ENCODE measurements at places on chromosomes 1 and 21. TPM values are rescaled to one million over a fixed set of nuclear protein-coding genes. Genes with fewer than 3 reads are reported as not detected.
A peak's percentile ranks its signal among the peaks of the same experiment; 100 is the strongest.

The BSND gene
- total RNA-seq: not detected

The ANXA9 gene
- total RNA-seq: not detected

The OR2AK2 gene
- total RNA-seq: not detected

The SGIP1 gene
- total RNA-seq: not detected

The RNF186 gene
- total RNA-seq: not detected

The CFHR3 gene
- total RNA-seq: not detected

The RBP7 gene
- not detected for total RNA-seq

The OR2T11 gene
- not detected for total RNA-seq

GRCh38 chr1:46815133-46815532, 16.3 kb downstream of the CYP4B1 start:
- no peaks in the 10 kb centered on the region for H3K4me1 ChIP-seq
- H3K27me3 ChIP-seq: peaks cover 16% of the 10 kb centered on the region
- H3K36me3 ChIP-seq: peaks cover under 1% of the 10 kb centered on the region
- H3K4me3 ChIP-seq: no peak overlapping the region
- DNase-seq: no peak
- H3K27ac ChIP-seq: no peak overlapping the region

DNA sequence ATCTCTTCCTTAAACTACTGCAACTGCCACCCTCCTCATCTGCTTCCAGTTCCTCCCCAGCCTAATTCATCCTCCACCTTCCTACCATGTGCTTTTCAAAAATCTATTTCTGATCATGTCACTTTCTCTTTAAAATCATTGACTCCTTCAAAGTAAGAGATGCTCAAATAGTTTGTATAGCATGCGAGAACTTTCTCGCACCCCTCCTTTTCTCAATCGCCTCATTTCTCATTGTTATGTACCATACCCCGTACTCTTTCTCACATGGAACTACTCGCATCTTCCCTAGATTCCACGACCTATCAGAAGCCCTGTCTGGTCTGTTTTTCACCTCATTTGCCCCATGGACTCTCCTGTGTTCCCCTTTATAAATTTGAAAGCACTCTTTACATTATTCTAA, 238.2 kb downstream of the NRIP1 start:
- no peak for DNase-seq
- H3K27me3 ChIP-seq: no peaks in the 10 kb centered on the region
- no peaks in the 10 kb centered on the region for H3K4me1 ChIP-seq
- no peaks in the 10 kb centered on the region for H3K36me3 ChIP-seq
- H3K27ac ChIP-seq: no peak overlapping the region
- no peak overlapping the region for H3K4me3 ChIP-seq

GRCh38 chr21:45768011-45768739, 124.7 kb downstream of the PCBP3 start:
- DNase-seq: no peak
- no peak overlapping the region for H3K4me3 ChIP-seq
- no peaks in the 10 kb centered on the region for H3K27me3 ChIP-seq
- peaks cover 32% of the 10 kb centered on the region for H3K4me1 ChIP-seq

GRCh38 chr1:68230901-68231626, 1.3 kb downstream of the WLS start:
- peaks cover 21% of the 10 kb centered on the region for H3K4me1 ChIP-seq
- H3K27ac ChIP-seq: no peak overlapping the region
- H3K4me3 ChIP-seq: no peak overlapping the region
- DNase-seq: no peak

DNA sequence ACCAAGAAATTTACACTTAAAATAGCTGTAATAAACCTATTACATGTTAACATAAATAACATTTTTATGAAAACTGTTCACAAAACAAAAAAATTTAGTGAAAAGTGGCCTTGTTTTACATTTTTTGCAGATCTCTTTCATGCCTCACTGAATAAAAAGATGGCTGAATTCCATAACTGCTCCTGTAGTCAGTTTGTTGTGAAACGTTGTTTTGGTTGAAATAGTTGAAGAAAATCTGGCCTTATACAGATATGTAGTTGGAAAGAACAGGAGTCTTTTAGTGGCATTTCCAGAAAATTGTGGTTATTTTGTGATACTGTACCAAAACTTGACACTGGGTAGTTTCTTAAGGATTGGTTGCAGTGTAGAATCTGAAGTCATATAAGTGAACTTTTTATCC, 18.1 kb downstream of the ITSN1 start:
- no peak overlapping the region for H3K4me3 ChIP-seq
- H3K4me1 ChIP-seq: no peaks in the 10 kb centered on the region
- DNase-seq: no peak
- H3K27me3 ChIP-seq: no peaks in the 10 kb centered on the region
- H3K27ac ChIP-seq: no peak overlapping the region
- H3K36me3 ChIP-seq: no peaks in the 10 kb centered on the region

GRCh38 chr1:220884109-220884980, 5.1 kb downstream of the HLX start:
- H3K27me3 ChIP-seq: peaks cover 79% of the 10 kb centered on the region
- H3K27ac ChIP-seq: no peak overlapping the region
- no peaks in the 10 kb centered on the region for H3K36me3 ChIP-seq
- H3K4me1 ChIP-seq: peaks cover 18% of the 10 kb centered on the region
- no peak for DNase-seq
- H3K4me3 ChIP-seq: no peak overlapping the region

GRCh38 chr1:170010443-170010842, 64.1 kb downstream of the KIFAP3 start:
- DNase-seq: no peak
- H3K27me3 ChIP-seq: no peaks in the 10 kb centered on the region
- H3K4me3 ChIP-seq: no peak overlapping the region
- H3K36me3 ChIP-seq: peaks cover 37% of the 10 kb centered on the region
- H3K27ac ChIP-seq: no peak overlapping the region
- H3K4me1 ChIP-seq: no peaks in the 10 kb centered on the region

DNA sequence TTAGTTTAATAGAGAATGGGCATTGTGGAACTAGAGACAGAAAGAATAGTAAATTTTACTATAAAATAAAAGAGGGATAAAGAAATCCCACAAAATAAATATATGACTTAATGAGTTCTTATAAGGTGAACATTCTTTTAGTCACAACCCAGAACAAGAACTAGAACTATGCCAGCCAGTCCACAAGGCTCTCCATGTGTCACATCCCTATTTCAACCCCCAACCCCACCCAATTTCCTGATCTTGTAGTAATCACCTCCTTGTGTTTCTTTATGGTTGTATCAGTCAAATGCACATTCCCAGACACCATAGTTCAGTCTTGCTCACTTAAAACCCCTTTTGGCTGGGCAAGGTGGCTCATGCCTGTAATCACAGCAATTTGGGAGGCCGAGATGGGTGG, 662.3 kb upstream of the CAMK1G start:
- DNase-seq: no peak
- no peaks in the 10 kb centered on the region for H3K4me1 ChIP-seq
- H3K4me3 ChIP-seq: no peak overlapping the region

GRCh38 chr1:22709891-22710700, 543 bp upstream of the EPHB2 start:
- H3K27ac ChIP-seq: no peak overlapping the region
- H3K4me1 ChIP-seq: peaks cover 2% of the 10 kb centered on the region
- peak overlapping the region; percentile 84 for H3K4me3 ChIP-seq
- H3K27me3 ChIP-seq: peaks cover 54% of the 10 kb centered on the region

DNA sequence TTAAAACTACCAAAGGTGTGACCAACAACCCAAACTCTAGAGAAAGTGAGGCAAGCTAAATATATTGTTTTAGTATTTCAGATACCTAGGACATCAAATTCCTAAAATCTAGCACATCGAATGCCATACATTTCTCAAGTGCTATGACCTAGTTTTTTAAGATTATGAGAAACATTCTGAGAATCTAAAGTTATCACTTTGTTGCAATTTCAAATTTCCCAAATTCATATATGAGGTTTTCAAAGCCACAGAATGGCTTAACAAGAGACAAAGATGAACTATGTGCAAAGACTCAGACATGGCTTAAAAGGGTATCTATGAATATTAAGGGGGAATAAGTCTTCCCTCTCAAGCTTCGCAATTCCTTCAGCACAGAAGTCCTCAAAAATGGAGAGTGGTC, 6.8 kb downstream of the SCYL3 start:
- DNase-seq: no peak
- no peaks in the 10 kb centered on the region for H3K27me3 ChIP-seq
- no peak overlapping the region for H3K4me3 ChIP-seq
- peaks cover 60% of the 10 kb centered on the region for H3K36me3 ChIP-seq
- no peak overlapping the region for H3K27ac ChIP-seq

DNA sequence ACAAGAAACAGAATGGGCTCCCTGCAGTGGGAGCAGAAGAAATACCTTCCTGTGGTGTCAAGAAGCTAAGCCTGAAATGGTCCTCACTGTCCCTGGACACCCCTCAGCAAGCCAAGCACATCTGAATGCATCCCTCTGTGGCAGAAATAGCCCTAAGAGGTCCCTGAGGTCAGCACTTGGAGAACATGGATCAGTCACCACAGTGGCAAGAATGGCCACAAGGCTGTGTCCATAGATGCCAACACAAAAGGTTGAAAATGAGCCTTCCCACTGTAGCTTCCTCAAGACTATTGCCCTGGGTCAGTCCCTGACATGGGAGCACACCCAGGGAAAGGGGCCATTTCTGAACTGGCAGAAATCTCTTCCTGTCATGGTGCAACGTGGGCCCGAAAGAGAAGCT, 27.7 kb downstream of the PSMG1 start:
- H3K27me3 ChIP-seq: peaks cover 5% of the 10 kb centered on the region
- H3K4me3 ChIP-seq: no peak overlapping the region

DNA sequence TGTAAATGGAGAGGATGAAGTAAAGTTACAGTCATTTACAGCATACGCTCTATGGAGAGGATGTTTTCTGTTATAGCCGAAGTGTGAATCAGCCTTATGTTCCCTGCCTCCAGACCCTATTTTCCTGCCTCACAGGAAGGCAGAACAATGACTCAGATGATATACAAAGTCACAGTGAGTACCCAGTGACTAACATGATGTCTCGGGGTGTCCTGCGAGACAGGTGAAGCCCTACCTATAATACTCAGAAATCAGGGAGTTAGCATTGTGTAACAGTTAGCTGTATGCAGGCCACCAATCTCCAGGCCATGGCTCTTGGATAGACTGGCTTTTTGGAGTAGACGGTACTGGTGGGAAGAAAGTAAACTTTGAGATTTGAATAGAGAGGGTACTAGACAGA, 55.6 kb upstream of the FBXO28 start:
- H3K4me3 ChIP-seq: no peak overlapping the region
- no peak for DNase-seq
- H3K4me1 ChIP-seq: no peaks in the 10 kb centered on the region
- H3K36me3 ChIP-seq: peaks cover 4% of the 10 kb centered on the region
- peaks cover 3% of the 10 kb centered on the region for H3K27me3 ChIP-seq
- no peak overlapping the region for H3K27ac ChIP-seq

DNA sequence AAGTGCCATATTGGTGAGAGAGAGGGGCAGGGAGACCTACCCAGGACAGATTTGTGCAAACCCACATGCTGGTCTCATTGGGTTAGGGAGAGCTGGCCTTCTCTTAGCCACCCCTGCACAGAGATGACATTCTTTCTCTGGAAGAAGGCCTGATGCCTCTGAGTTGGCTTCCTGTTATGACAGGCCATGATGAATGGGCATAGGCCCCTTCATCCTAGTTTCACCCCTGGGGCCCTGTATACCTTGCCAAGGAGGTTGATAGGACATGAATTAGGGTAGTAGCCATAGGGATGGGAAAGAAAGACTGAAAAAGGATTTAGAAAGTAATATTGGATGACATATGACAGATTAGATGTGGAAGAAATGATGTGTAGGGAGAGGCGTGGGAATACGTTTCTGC, 46.6 kb downstream of the TENT5C start:
- H3K27me3 ChIP-seq: peaks cover 64% of the 10 kb centered on the region
- H3K4me3 ChIP-seq: peak overlapping the region; percentile 15
- H3K4me1 ChIP-seq: peaks cover 66% of the 10 kb centered on the region
- H3K36me3 ChIP-seq: no peaks in the 10 kb centered on the region
- no peak overlapping the region for H3K27ac ChIP-seq

GRCh38 chr1:73901738-73902137, 296.2 kb downstream of the LRRIQ3 start:
- H3K27me3 ChIP-seq: no peaks in the 10 kb centered on the region
- H3K4me1 ChIP-seq: no peaks in the 10 kb centered on the region
- no peak overlapping the region for H3K27ac ChIP-seq
- DNase-seq: no peak

- H3K27ac ChIP-seq: no peak overlapping the region
- no peaks in the 10 kb centered on the region for H3K4me1 ChIP-seq
- no peak overlapping the region for H3K4me3 ChIP-seq
- peaks cover 12% of the 10 kb centered on the region for H3K27me3 ChIP-seq
- no peaks in the 10 kb centered on the region for H3K36me3 ChIP-seq
Measured at GRCh38 chr1:175715742-175716141, 27.7 kb downstream of the TNR start.
